ENCODE measurements at places on chromosomes 7 and 10. TPM values are rescaled to one million over a fixed set of nuclear protein-coding genes. Genes with fewer than 3 reads are reported as not detected.

DOCK4 gene
- total RNA-seq: 27.7 TPM

NXPH1 gene
- not detected for total RNA-seq

- no peak overlapping the region for H3K4me3 ChIP-seq
- peaks cover 4% of the 10 kb centered on the region for H3K27me3 ChIP-seq
- H3K36me3 ChIP-seq: no peaks in the 10 kb centered on the region
- H3K27ac ChIP-seq: no peak overlapping the region
- no peak for DNase-seq
- H3K4me1 ChIP-seq: peaks cover 11% of the 10 kb centered on the region
These were observed 215.9 kb downstream of the FRMD4A start for GRCh38 chr10:14114791-14115190.

DNA sequence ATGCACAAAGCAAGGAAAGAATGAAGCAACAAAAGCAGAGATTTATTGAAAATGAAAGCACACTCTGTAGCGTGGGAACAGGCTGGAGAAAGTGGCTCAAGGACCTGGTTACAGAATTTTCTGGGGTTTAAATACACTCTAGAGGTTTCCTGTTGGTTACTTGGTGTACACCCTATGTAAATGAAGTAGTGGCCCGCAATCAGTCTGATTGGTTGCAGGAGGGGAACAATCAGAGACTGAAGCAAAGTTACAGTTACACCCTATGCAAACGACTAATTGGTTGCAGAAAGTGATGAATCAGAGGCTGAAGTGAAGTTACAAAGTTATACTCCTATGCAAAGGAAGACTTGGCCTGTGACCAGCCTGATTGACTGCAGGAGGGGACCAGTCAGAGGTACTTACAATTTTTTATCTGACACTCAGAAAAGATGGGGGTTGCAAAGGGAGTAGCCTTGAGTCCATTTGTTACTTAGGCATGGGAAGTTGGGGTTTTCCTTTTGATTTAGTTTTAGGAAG, 3.6 kb upstream of the MTPN start:
- no peak overlapping the region for H3K4me3 ChIP-seq
- H3K27me3 ChIP-seq: no peaks in the 10 kb centered on the region
- DNase-seq: no peak
- no peak overlapping the region for H3K27ac ChIP-seq

- H3K36me3 ChIP-seq: no peaks in the 10 kb centered on the region
- peaks cover 9% of the 10 kb centered on the region for H3K4me1 ChIP-seq
- H3K4me3 ChIP-seq: no peak overlapping the region
- peaks cover 19% of the 10 kb centered on the region for H3K27me3 ChIP-seq
- no peak overlapping the region for H3K27ac ChIP-seq
These were observed 82.6 kb upstream of the CHCHD3 start for GRCh38 chr7:133164498-133164897.

BMS1 gene
- total RNA-seq: 21.8 TPM

EGR2 gene
- total RNA-seq: 16.9 TPM
